NCI-H774 (cell line): ENCODE measurements at places on chromosomes 2 and 18.

DNA sequence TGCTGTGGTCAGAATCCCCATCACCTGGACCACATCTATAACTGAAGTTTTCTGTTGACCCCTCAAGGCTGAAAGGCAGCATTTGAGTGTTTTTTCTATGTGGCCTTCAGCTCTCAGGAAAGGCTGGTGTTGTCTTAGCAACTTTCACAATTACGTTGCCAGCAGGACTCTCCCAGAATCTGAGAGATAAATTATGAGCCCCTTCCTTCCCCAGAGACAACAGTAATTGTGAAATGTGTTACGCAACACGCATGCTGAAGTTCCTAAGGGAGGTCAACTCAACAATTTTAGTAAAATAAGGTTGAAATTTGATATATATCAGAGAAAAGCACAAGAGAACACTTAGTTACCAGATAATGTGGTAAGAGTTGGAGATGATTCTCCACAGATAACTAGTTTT is 216.5 kb upstream of the SLC8A1 start:
- no peak for DNase-seq

GRCh38 chr2:9247177-9247576 is 40.6 kb downstream of the ASAP2 start:
- no peak for DNase-seq

DNA sequence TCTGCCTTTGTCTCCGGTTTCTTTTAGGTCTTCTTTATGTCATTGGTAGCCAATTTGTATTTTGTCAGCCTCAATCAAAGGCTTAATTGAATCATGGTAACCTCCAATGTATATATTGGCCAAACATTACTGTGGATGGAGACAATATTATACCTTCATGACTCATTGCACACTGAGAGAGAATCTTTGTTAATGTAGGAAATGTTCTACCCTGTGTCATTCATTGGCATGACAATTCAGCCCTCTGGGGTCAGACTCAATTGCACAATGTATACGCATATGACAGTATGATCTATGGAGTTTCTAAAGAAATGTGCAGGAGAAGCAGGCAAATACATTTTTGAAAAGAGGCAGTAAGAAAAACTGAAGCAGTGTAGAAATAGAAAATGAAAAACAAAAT is 162.6 kb downstream of the PDE11A start:
- no peak for DNase-seq

GRCh38 chr2:28358668-28359201 is 33.9 kb upstream of the FOSL2 start:
- DNase-seq: no peak

- no peak for DNase-seq
Observed at GRCh38 chr2:180662521-180662920, 317.9 kb upstream of the UBE2E3 start.

DNA sequence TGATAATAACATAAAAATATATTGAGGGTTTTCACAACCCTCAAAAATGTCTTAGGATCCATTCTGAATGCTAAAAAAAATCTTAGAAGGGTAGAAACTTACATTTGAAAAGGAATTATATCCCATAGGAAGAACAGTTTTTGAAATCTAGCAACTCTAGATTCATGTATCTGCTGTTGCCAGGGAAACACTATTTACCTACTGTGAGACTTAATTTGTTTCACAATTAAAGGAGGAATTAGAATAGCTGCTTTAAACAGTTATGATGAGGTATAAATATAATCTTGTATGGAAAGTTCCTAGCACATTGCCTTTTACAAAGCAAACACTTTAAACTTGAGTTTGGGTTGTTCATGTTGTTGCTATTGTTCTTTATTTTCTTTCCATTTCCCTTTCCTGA is 988.2 kb downstream of the SUCLG1 start:
- DNase-seq: no peak

GRCh38 chr2:215760557-215760956 is 252.8 kb downstream of the MREG start:
- no peak for DNase-seq

DNA sequence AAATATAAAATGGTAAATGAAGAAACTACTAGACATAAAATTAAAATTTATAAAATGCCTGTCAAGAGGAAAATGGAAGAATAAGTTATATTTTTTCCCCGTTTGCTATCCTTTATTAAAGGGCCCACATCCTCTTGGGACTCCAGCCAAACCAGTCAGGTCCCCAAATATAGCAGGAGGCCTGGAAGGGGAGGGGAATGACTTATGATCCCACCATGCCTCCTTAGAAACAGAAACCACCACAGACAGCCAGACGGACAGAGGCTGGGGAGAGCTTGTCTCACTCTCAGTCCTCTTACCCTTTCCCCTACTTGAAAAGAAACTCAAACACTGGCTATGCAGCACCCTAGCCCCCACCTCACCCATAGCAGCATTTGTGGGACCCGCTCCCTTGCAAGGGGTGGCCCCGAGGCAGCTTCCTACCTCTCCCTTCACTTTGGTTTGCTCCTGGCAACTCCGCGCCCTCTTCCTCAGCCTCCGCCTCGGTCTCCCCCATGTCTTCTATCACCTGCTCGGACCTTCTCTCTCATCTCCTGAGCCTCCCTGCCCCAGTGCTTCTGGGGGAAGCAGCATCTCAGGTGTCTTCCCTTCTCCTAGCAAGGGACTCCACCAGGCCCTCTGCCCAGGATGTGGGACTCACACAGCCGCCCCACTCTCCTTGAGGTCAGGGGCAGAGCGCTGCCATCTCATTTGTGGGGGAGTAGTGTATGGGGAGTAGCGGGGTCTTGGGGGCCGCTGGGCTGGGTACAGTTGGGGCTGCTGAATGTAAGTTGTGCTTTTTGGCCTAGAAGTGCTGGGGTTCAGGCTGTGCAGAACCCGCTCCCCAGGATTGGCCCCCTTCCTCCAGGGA is 37.4 kb upstream of the ANKRD62 start:
- DNase-seq: no peak

GRCh38 chr2:205715831-205716525 is 33.7 kb downstream of the NRP2 start:
- no peak for DNase-seq

DNA sequence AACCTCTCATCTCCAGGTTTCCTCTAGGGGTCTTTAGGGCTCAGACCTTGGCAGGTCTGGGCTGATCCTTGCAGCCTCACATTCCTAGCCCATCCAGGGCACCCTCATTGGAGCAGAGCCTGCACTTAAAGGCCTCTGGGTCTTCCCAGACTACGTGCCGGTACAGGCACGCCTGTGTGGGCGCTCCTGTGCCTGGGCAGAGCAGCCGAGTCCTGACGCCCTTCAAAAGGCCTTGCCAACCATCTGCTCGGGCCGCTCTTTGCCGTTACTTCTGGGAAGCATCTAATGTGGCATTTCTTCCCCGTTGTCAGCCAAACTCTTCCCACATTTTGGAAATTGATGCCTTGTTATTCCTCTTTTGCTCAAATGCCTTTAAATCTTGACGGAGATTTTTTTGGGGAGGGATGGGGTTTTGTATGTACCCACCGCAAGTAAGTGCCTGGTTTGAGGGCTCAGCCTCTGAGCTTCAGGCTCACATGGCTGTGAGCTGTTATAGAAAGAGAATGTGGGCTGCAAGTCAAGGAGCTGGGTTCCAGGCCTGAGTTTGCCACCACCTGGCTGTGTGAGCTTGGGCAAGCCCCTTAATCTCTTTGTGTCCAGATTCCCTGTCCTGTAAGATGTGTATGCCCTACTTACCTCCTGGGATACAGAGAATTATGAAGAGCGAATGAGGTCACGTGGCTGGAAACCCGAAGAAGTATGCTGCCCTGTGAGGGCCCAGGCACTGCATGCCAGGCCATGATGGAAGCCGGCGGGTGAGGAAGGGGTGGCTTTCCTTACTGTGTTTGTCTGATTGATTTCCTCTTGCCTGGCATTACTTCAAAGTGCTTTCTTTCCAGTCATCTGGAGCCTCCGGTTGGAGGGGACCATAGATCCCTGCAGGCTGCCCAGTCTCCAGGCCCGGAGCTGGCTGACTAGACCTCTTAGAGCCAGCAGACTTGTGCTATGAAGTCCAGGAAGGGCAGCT is 20.6 kb downstream of the EHD3 start:
- no peak for DNase-seq

- DNase-seq: no peak
Observed at GRCh38 chr2:8219631-8220355, 462.1 kb upstream of the ID2 start.

GRCh38 chr2:145939949-145940348 is 1420.0 kb upstream of the ZEB2 start:
- no peak for DNase-seq

DNA sequence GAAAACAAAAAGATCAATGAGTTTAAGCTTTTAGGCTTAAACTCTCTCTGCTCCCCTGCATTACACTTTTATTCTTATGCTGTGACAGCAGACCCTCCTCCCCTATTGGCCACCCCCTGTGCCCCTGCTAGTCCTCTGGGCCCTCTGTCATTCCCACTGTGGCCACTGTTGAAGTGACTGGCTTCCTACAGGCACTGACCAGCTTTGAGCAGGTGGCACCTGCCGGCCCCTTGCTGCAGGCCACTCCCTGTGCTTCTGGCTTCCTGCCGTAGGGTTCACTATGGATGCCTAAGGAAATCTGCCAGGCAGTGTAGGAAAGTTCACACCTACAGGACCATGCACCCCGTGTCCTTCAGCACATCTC is 156.5 kb upstream of the L3MBTL4 start:
- DNase-seq: no peak

DNA sequence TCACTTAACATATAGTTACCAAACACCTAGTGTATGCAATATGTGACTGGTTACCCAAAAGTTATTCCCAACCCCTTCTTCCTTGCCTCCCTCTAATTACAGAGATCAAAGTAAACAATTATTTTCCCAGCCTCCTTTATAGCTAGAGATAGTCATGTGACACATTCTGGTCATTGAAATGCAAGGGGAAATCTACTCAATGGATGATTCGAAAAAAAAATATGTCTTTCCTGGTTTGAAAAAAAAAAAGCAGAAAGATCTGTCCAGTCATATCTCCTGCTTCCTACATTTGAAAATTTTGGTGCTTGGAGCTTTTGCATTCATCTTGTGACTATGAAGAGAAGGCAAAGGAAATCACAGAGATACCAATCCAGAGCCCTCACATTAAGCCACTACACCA is 27.6 kb upstream of the UGP2 start:
- DNase-seq: no peak

DNA sequence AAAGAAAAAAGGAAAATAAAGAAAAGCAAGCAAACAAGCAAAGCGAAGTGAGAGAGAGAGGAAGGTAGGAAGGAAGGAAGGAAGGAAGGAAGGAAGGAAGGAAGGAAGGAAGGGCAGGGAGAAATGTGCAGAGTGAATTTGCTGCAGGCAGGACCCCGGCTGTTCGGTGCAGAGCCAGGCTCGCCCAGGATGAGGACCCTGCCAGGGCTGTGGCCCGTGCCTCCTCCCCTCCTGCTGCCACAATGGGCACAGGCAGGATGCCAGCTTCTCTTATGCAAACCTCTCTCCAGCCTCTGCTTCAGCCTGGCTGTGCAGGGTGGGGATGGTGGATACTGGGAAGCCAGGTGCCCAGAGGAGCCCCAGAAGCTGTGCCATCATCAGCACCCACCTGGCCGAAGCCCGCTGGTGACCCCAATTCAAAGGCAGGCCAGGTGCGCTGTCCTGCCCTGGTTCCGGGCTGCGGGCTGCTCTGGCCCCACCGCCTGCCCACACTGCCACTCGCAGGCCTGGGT is 3.2 kb downstream of the GPR17 start:
- peak; percentile 34 for DNase-seq

DNA sequence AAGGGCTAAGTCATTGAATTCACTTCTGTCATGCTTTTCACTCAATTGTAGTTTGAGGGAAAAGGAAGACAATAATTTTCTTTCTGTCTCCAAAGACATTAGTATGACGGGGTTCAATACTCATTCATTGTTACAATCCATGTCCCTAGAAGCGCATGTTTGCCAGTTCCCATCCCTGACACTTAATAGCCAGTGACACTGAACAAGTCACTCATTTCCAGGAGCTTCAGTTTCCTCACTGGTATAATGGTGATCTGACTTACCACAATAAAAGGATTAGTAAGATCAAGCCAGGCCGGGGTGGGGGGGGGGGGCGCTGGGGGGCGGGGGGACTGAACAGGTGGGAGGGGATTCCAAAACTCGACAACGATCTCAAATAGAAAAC is 144.8 kb upstream of the MAP3K20 start:
- no peak for DNase-seq

DNA sequence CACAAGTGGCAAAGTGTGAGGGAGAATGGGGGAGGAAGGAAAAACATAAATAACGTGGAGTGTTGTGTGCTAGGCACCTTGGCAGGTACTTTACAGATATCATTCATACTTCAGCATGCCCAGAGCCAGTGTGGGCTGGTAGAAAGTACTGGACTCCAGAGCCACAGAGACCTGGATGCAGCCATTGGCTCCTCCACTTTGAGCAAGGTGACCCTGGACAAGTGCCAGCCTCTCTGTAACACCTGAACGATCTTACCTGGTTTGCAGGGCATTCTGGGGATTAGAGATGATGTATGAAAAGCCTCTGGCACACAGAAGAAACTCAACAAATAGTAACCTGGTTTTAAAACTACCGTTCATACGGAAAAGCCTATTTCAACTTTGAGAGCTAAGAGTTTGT is 6.3 kb downstream of the LOXHD1 start:
- DNase-seq: no peak

DNA sequence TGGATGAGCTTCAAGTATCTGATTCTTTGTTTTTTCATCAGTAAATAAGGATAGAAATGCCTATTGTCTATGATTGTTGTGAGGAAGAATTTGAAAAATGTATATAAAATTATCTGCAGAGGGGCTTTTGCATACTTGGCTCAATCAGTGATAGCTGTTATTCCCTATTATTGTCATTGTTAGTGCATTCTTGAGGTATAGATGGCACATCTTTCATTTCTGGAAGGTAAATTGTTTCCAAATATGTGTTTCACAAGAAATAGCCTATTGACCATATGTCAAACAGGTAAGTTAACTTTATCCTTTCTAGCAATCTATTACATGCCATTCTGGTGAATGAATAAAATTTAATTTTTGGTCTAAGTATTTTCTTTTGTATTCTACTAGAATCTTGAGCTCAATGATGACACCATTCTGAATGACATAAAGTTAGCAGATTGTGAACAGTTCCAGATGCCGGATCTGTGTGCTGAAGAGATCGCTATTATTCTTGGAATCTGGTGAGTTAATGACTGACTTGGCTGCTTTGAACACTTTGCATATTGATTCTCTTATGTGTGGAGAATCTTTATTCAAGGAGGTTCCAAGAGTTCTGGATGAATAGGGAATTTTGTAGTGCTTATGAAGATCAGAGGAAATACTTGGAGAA is 44.2 kb downstream of the TTC27 start:
- no peak for DNase-seq

GRCh38 chr18:30387401-30387800 is 655.1 kb downstream of the DSC3 start:
- DNase-seq: no peak

DNA sequence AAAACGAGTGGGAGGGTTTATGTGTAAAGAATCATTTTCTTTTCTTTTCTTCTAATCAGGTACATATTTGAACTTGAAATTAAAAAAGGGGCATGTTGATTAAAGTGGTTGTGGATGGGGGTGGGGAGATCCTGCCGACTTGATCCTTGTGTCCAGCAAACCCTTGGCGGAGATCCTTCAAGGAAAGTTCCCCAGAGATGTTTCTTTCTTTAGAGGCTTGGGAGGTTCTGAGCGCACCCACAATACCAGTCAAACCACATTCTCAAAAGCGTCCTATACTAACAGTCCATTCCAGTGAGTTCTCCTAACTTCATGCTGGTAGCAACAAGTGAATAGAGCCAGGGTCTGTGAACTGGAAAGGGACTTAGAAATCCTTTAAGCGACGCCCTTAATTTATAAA is 49.2 kb downstream of the MYCN start:
- no peak for DNase-seq

GRCh38 chr2:45651415-45652089 is at the start of gene PRKCE:
Gene PRKCE, plus strand, starts transcription at chr2:45651675.
- DNase-seq: no peak
